ENCODE measurements at places on chromosomes 2 and 18.

- no peak for DNase-seq
Measured at GRCh38 chr18:8480506-8481328, 128.5 kb upstream of the RAB12 start.

DNA sequence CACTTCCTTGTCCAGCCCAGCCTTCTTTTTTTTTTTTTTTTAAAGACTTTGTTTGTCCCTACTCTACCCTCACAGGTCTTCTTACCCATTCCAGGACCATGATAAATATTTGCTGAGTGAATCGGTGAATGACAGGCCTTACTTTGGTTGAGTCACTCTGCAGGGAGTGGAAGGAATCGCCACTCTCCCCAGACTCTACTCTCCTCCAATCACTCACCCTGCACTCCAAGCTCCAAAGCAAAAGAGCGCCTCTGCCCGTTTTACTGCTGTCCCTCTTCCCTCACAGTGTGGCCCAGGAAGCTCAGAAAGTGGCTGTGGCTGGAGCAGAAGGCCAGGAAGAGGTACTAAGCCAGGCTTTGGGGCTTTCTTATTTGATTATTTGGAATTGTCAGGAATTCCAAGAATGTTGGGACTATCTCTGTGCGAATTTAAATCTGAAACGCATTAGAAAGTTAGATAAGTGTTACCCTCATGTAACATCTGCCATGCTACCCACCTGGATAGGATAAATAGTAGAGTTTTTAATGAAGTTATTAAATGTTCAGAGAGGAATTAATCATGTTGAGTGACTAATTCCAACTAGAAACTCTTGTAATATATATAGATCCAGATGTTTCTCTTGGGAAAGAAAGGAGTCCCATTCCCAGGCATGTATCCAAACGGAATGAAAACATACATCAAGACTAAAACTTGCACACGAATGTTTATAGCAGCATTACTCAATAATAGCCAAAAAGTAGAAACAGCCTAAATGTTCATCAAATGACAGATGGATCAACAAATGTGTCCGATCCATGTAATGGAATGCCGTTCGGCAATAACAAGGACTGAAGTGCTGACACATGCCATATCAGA, 43.0 kb upstream of the CHMP1B start:
- DNase-seq = no peak

- DNase-seq = no peak
Measured at GRCh38 chr2:70569559-70569958, 15.9 kb upstream of the TGFA start.

DNA sequence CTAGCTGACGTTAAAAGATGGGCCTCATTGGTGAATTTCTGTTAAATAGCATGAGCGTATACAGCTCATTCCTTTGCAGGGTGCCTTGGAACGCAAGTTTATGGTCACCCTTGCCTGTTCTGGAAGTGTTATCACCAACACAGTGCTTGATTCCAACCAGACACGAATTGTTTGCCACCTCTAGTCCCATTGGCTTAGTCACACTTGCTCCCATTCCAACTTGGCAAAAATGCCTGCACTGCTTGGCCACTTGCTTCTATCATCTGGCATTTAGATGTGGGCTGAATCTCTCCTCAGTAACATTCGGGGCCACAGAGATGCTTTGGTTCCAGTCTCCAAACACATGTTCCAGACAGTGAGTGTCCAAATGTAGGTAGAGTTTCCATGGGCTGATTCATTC, 27.5 kb upstream of the ACVR1 start:
- DNase-seq = no peak

- DNase-seq = no peak
Measured at GRCh38 chr2:141899740-141900139, 231.1 kb downstream of the LRP1B start.

DNA sequence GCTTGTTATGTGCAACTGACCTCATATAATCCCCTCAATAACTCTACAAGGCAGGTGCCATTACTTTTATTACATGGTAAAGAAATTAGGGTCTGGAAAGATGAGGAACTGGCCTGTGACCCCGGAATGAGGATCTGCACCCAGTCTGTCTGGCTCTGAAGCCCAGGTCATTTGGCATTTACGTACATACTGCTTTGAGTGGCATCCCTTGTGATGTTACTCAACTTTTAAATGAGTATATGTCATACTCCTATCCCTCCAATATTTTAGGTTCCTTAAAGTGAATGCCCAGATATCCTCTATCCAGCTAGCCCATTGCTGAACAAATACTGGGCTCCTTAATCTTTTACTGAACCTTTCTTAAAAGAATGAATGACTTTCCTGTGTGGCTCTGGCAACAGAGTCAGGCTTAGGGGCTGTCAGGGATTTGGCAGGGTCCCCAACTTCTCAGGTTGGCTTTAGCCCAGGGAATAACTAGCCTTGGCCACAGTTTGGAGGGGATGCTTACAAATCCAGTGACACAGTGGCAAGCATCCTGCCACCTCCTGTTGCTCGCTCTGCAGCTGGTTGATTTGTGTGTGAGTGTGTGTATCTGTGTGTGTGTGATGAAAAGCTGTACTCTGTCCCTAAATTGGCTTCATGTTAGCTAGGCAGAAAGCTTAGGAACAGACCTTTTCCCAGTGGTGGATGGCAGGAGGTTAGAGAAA, 3.4 kb upstream of the CXCR4 start:
- DNase-seq = no peak

GRCh38 chr2:70904371-70905216, 31.1 kb upstream of the ATP6V1B1 start:
- no peak for DNase-seq

GRCh38 chr2:43225093-43225787, 1.2 kb downstream of the ZFP36L2 start:
- DNase-seq = no peak

GRCh38 chr2:42770288-42771131, 6.6 kb upstream of the OXER1 start:
- DNase-seq = no peak

DNA sequence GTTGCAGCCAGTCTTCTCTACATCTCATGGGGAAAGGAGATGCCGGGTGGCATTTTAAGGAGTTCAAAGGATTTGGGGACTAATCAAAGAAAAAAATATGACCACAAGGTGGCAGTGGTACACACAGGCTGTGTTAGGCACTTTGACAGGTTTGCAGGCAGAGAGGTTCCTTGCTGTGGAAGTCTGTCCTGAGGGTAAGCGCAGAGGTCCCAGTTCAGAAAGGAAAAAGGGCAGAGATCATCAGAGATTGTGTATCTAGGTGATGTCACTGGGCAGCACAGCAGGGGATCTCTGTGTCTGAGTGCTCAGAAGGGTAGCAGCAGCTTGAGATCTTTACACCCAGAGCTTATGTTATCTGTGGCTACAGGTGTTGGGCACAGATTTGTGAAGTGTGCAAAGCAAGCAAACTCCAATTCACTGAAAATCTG, 231.4 kb downstream of the LRRTM1 start:
- DNase-seq = peak; percentile 3

DNA sequence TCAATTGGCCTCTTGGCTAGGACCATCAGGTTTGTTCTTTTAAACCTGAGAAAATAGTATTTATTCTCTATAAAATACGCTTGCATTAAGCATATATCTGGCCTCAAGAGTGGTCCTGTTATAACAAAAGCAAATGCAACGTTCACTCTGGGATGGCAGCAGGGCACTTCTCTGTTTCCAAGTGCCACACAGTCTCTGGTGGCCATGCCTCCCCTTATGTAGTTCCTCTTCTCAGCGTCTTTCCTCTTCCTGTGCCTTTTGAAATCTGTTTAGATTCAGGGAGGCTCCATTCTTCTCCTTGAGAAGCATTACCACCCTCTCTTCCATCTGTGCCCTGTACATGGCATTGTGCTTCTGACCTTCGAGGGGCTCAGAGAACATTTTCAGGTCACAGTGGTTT, 51.9 kb downstream of the TSHZ1 start:
- no peak for DNase-seq

GRCh38 chr2:230422149-230422548, 6.1 kb downstream of the SP100 start:
- no peak for DNase-seq

GRCh38 chr2:128405467-128405900, 86.8 kb upstream of the HS6ST1 start:
- no peak for DNase-seq

DNA sequence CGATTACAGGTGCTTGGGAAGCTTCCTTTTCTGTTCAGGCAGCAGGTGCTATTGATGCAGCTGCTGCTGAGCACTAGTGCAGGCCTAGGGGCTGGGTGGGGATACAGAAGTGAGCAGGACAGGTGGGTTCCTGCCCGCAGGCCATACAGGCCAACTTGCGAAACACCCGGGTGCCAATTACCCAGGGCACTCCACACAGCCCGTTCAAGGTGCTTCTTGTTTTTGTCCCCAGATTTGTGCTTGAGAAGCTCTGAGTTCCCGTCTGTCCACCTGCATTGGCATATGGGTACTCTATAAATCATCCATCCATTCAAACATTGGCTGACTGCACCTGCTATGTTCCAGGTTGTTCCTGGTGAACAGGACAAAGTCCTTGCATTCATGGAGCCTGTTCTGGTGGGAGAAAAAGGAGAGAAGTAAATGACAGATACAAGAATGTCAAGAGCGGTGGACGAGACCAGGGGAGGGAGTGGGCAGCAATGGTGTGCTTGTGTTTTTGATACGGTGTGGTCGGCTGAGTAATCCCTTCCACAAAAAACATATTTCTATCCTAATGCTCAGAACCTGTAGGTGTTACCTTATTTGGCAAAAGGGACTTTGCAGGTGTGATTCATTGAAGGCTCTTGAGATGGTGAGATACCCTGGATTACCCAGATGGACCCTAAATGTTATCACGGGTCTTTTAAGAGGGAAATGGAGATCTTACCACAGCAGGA, 31.4 kb downstream of the SH3BP4 start:
- no peak for DNase-seq

- no peak for DNase-seq
Measured at GRCh38 chr2:19635951-19636510, 265.8 kb downstream of the TTC32 start.

DNA sequence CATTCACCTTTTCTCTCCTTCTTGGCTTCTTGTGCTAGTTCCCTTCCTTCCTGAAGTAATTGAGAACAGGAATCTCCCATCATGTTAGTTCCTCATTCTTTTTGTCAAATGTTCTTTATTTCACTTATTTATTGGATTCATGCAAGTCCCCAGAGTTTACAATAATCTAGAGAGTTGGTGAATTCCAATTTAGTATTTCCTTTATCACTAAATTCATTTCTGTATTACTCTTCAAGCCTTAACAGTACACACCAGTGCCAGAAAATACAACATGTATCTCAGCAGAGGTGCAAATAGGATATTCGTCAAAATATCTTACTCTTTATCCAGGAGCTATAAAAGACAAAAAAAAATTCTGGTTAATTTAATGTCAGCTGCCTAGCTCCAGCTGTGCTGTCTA, 121.9 kb upstream of the SETBP1 start:
- no peak for DNase-seq

DNA sequence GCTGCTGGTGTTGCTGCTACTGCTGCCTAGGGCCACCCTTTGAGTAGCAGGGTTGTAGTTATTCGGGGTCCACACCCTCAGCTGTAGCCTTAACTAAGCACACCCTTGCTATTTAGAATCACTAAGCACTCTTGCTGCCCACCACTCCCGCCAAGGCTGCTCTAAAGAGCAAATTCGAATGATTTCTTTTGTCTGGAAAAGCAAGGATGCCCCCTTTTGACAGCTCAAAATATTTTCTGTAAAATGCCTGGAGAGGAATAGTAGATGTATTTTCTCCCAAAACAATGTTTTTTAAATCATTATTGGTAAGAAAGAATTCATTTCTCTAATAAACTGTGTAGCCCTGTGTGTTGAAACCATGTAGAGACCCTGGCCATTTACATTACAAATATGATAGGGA, 80.8 kb upstream of the PAPOLG start:
- no peak for DNase-seq

DNA sequence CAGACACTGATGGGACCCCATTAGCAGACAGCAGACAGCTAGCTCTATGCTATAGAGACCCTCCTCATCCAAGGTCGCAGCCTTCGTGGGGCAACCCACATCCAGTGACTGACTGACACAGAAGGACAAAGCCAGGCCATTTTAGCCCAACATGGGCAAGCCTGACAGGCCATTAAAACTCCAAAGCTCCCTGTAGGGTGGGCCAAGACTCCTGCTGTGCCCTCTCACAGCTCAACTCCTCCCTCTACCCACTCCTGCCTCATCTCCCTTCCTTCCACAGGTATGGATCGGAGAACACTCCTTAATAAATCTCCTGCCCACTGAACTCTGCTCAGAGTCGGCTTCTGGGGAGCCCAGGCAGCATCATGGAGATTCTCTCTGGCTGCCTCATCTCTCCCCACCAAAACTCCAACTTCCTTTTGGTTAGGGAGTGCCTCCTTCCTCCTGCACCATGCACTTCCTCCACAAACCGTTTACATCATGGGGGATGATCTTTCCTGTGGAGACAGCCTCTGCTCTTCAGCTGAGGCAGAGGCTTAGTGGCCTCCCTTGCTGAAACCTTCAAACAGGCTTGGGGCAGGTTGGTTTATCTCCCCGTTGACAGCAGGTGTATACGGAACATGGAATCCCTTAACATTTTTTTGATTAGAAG, 86.5 kb downstream of the ACTR3 start:
- DNase-seq = no peak

All from GM12864 (cell line).